ENCODE measurements at places on chromosomes 11 and 22. TPM values are rescaled to one million over a fixed set of nuclear protein-coding genes. Genes with fewer than 3 reads are reported as not detected.

The INPP5J gene
- 0.73 TPM for total RNA-seq

The SLC22A12 gene
- total RNA-seq = not detected

The SYT12 gene
- total RNA-seq = 10.3 TPM

The ZNF280B gene
- total RNA-seq = 1.4 TPM

The ST14 gene
- total RNA-seq = 0.12 TPM

The SPON1 gene
- not detected for total RNA-seq

The PLA2G3 gene
- not detected for total RNA-seq

The OR8A1 gene
- total RNA-seq = not detected

The C11orf24 gene
- 50.1 TPM for total RNA-seq

The GPHA2 gene
- not detected for total RNA-seq

The SLC22A9 gene
- not detected for total RNA-seq

The SNX19 gene
- 13.4 TPM for total RNA-seq

The MS4A15 gene
- total RNA-seq = not detected

All from A549 treated with CpdA at 1 μM for 4 hours (cell line).